ENCODE measurements at places on chromosomes 5 and 9.

GRCh38 chr5:167208911-167209310 is 1082.5 kb upstream of the WWC1 start:
- no peak for DNase-seq

GRCh38 chr9:93606187-93606586 is 29.8 kb downstream of the PHF2 start:
- peak; percentile 7 for DNase-seq

DNA sequence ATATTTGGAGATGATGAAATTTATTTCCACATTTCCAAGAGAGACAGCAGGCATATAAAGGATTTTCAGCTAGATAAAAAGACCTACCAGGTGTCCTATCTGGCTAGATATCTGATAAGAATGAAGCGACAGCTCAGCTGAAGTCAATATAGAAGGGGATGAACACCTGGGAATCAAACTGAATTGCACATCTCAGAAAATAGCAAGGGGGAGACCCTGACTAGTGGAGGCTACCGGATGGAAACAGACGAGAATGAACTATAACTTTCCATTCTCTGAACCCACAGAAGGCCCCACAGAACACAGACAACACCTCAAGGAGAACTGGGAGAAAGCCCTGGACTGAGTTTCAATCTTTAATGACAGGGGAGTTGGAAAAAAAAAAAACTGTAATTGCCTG is 51.1 kb downstream of the CPLANE1 start:
- no peak for DNase-seq

DNA sequence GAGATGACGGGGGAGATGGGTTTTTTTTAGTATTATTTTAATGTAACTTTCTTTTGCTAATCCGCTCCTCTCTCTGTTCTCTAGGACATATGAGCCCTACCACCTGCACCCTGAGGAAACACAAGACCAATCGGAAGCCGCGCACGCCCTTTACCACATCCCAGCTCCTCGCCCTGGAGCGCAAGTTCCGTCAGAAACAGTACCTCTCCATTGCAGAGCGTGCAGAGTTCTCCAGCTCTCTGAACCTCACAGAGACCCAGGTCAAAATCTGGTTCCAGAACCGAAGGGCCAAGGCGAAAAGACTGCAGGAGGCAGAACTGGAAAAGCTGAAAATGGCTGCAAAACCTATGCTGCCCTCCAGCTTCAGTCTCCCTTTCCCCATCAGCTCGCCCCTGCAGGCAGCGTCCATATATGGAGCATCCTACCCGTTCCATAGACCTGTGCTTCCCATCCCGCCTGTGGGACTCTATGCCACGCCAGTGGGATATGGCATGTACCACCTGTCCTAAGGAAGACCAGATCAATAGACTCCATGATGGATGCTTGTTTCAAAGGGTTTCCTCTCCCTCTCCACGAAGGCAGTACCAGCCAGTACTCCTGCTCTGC is 4.8 kb downstream of the MSX2 start:
- DNase-seq: peak; percentile 65

DNA sequence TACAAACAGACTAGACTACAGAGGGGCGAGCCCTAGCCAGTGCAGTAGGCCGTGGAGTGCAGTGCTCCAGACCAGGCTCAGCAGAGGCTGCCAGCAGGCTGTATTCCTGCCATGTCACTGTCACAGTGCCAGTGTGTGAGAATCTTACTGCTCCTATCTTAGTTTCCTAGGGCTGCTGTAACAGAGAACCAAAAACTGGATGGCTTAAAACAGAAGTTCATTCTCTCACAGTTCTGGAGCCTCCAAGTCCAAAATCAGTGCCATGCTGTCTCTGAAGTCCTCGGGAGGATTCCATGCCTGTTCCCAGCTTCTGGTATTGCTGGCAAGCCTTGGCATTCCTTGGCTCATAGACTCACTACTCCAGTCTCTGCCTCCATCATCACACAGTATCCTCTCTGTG is 75.0 kb upstream of the SAP30L start:
- no peak for DNase-seq

DNA sequence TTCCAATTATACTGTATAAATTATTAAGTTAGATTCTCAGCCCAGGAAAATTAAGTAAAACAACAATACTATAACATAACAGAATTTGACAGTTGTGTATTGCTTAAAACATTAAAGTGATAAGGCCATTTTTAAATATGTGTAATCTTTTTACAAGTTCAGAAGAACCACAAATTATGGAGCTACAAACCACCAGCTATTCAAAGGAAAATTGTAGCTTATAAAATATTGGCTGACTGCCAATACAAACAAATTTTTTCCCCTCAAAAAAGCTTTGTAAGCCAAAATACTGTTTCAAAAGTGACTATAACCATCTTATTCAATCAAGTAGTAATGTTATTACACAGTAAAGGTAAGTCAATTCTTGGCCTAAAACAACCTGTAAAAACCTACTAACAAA is 21.9 kb downstream of the STRBP start:
- no peak for DNase-seq

GRCh38 chr9:127222388-127223095 is 42.0 kb upstream of the GARNL3 start:
- peak; percentile 14 for DNase-seq

- DNase-seq: no peak
These were observed 42.5 kb downstream of the TMEM167A start for GRCh38 chr5:83034528-83035207.

GRCh38 chr9:133257465-133257956 is 17.5 kb downstream of the ABO start:
- DNase-seq: peak; percentile 43

GRCh38 chr9:86730163-86730928 is 217.0 kb downstream of the GAS1 start:
- no peak for DNase-seq

DNA sequence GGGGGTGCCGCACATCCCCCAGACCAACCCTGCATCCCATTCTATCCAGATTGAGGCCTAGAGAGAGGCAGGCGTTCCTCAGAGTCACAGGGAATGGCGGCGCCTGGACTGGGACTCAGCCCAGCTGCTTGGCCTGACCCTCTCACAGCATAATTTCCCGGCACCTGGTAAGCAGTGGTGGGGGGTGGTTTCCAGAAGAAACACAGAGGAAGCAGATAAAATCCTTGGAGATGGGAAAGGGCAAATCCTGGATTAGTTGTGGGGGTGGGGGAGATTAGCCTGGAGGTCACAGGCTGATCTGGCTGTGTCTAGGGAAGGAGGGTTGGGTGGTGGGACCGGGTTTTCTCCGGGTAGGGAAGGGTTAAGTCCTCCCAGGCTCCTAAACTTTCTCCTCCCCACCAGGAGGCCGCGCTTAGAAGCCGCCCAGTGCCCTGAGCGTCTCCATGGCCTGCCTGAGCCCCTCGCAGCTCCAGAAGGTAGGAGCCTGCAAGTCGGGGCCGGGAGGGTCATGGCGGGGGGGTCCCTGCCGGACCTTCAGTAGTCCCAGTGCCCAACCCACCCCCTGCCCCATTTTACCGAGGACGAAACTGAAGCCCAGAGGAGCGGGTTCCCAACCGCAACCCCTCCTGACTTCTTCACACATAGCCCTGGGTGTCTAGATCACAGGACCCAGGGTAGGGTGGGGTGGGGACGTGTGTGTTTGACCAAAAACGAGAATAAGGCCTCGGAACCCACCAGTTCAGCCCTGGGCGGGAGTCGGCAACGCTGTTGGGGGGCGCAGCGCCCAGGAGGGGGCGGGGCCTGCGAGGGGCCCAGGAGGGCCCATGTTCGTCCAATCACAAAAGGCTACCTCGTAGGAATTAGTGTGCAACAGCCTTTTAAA is 1.3 kb downstream of the PHYHD1 start:
- DNase-seq: peak; percentile 89

GRCh38 chr5:53037141-53037859 is 48.1 kb downstream of the ITGA2 start:
- no peak for DNase-seq

DNA sequence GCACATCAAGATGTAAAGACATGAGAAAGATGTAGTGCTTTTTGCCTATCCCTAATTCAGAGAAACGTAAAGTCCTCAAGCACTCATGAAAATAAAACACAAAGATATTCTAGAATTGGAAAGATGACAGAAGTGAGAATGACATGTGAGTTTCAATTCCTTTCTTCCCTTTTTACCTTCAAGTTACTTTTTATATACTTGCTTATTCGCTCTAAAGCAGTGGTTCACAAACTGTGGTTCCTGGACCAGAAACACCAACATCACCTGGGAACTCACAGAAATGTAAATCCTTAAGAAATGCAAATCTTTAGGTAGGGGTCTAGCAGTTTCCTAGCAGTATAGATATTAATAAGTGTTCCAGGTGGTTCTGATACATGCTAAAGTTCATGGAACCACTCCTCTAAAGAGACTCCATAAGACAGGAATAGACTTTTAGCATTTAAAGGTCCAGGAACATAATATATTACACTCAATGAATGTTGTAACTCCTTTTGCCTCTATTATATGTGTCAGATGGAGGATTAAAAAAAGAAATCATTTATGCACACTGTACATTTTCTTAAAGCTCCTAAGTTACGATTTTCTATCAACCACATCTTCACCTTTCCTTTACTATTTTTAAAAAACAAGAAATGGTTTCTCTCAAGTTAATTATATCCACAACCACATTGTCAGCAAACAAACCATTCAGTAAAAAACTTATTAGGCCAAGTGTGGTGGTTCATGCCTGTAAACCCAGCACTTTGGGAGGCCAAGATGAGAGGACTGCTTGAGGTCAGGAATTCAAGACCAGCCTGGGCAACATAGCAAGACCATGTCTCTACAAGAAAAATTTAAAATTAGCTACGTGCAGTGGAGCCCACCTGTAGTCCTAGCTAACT is 39.9 kb downstream of the ERP44 start:
- DNase-seq: no peak

DNA sequence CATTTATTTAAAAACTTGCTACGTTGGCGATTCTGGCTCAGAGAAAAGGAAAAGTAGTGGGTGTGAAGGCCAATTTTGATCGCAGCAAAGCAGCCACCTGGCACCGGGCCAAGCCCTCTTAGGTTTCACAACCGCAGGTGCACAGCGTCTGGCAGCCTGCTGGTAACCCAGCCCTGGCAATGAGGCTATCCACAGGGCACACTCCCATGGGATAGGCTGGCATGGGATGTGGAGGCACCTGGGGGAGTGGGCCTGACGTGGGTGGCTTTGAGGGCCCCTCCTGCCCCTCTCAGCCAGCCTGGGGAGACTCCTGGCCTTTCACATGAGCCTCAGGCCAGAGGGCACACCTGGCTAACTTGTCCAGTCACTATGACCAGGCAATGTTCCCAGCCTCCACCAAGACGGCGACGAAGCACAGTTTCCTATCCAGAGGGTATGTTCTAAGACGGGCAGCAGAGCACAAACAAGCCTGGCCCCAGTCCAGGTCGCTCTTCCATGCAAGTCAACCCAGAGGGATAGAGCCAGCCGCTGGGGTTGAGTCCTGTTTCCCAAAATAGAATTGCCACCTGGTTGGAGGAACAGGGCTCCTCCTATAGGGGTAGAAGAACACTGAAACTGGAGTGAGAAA is 19.0 kb downstream of the CMBL start:
- DNase-seq: no peak

GRCh38 chr5:132474131-132474723 is 16.3 kb downstream of the IRF1 start:
- no peak for DNase-seq

GRCh38 chr9:126081746-126082145 is 244.9 kb upstream of the MVB12B start:
- DNase-seq: no peak

DNA sequence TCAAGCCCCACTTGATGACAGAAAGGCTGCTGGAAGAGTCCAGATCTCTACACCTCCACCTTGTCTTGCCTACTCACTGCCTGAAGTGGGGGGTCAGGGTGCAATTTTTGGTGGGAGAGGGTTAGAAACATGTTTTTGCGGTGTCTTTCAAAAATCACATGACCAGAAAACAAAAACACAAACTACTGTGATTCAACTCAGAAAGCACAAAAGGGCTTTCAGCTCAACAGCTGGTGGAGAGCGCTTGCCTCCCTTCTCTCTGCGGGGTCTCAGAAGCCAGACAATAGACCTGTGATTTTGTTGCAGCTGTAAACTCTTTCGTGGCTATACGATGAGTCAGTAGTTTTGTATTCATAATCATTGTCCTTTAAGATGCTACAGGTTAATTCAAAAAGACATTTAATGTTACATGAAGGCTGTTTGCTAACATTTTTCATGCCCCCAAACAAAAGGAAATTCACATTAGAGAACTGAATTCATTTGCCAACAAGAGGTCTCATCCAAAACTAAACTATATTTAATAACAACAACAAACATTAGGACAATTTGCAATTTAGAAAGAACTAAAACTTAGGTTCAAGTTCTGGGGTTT is 172.6 kb upstream of the RAI14 start:
- no peak for DNase-seq

DNA sequence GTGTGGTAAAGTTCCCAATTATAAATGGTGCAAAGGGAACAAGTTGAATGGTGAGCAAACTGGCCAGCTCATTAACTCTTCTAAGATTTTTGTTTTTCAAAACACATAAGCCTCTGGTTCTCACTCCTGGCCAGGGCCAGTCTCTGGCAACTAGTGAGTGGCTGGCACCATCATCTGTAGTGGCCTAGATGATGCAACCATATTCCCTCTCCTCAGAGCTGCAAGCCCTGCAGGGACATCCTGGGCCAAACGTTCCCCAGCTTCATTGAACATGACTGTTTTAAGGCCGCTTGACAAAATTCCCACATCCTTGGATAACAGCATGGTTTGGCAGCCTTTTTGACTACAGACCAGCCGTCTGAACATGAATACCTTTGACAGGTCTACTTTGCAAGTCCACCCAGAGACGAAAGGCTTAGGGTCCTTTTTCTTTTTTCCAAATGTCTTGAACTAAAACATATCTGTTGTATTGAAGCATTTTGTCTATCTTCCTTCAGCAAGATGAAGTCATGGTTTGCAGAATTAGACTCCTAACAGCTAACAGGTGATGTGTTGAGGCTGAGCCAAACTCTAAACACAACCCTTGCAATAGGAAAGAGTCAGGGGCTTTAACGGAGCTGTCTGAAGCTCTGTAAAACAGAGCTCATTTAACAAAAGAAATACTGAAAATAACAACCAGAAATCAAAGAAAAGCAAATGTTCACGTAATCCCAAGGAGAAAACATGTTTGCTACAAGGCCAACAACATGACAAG is 23.8 kb downstream of the MACROH2A1 start:
- no peak for DNase-seq

- DNase-seq: no peak
These were observed 535 bp downstream of the JMY start for GRCh38 chr5:79236362-79236969.

Measured in islet precursor cell (in vitro differentiated cells).